ENCODE measurements at places on chromosomes 13 and 19. TPM values are rescaled to one million over a fixed set of nuclear protein-coding genes. Genes with fewer than 3 reads are reported as not detected.

The CEACAM18 gene
- total RNA-seq = not detected

The ZNF606 gene
- total RNA-seq = 58.2 TPM

The CATSPERD gene
- not detected for total RNA-seq

The GNG8 gene
- total RNA-seq = 54.6 TPM

All from glutamatergic neuron (in vitro differentiated cells).